Natural killer cell (primary cell): ENCODE measurements at places on chromosomes 4 and X. TPM values are rescaled to one million over a fixed set of nuclear protein-coding genes. Genes with fewer than 3 reads are reported as not detected.

DNA sequence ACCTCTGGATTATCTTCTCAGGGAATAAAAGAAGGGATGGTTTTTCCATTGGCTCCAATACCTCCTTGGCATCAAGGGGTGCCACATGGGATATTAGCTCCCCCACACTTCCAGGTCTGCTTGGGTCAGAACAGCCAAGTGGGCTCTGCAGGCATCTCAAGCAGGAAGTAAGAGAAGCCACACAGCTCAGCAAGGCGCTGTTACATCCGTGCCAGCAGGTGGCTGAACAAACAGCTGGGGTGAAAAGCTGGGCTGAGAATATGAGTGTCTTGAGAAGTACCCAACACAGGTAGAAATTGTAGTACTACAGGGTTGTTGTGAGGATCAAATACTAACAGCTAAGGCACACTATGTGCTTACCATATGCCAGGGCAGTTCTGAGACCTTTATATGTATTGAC is 76.7 kb upstream of the TMEM150C start:
- no peak overlapping the region for H3K27ac ChIP-seq
- DNase-seq = no peak

DNA sequence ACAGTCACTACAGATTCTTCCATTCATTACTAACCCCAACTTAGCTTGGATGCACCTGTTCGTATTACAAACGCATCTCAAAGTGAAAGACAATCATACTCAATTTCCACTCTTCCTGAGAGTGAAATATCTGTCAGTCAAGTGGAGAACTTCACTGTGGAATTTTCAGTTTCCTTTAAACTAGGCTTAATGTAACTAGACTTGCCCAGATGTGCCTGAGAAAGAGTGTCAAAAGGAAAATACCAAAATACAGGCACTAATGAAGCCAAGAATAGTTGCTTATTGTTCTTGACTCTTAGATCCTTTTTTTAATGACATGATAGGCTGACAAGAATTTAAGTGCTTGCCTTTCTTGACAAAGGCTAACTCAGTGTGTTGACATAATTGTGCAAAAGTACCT is 72.4 kb upstream of the NR3C2 start:
- H3K27me3 ChIP-seq = no peaks in the 10 kb centered on the region
- H3K4me3 ChIP-seq = no peak overlapping the region
- H3K36me3 ChIP-seq = no peaks in the 10 kb centered on the region

DNA sequence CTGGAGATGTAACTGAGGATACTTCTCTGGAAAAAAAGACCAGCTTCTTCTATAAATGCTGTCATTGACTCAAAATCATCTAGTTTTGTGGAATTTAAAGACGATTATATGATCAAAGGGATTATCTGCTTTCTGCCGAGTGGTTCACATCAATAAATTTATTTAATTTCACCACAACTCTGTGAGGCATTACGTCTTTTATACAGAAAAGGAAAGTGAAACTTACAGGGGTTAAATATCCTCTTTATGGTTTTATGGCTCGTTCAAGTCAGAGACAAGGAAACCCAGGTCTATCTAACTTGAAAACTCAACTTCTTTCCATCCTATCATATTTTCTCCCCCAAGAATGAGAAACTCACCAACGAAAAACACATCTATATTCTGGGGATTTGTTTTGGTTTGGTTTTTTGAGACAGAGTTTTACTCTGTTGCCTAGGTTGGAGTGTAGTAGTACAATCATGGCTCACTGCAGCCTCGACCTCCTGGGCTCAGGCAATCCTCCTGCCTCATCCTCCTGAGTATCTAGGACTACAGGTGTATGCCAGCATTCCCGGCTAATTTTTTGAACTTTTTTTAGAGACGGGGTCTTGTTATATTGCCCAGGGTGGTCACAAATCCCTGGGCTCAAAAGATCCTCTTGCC is 377.9 kb upstream of the EMCN start:
- peak overlapping the region; percentile 34 for H3K27ac ChIP-seq
- no peaks in the 10 kb centered on the region for H3K36me3 ChIP-seq
- H3K27me3 ChIP-seq = no peaks in the 10 kb centered on the region
- H3K4me3 ChIP-seq = peak overlapping the region; percentile 42
- DNase-seq = no peak
- H3K4me1 ChIP-seq = peaks cover 4% of the 10 kb centered on the region

The OR13H1 gene
- not detected for total RNA-seq

The RADX gene
- total RNA-seq = 7.2 TPM

DNA sequence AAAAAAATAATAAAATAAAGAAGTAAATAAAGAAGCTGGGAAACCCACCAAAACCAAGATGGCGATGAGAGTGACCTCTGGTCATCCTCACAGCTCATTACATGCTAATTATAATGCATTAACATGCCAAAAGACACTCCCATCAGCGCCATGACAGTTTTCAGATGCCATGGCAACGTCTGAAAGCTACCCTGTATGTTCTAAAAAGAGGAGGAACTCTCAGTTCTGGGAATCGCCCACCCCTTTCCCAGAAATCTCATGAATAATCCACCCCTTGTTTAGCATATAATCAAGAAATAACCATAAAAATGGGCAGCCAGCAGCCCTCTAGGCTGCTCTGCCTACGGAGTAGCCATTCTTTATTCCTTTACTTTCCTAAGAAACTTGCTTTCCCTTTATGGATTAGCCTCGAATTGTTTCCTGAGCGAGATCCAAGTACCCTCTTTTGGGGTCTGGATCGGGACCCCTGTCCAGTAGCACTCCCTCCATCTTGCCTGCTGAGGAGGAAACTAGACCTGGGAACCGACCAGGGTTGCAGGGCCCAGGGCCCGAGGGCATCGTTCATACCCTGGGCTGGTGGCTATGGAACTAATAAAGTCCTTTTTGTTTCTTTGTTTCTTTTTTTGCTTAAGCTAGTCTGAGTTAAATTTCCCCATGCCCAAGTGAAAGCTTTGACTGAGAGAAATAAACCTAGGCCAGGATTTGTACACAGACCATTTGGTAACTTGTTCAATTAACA is 30.9 kb downstream of the HTT-AS start:
- no peaks in the 10 kb centered on the region for H3K36me3 ChIP-seq
- no peaks in the 10 kb centered on the region for H3K27me3 ChIP-seq
- H3K4me3 ChIP-seq = no peak overlapping the region
- peaks cover 84% of the 10 kb centered on the region for H3K4me1 ChIP-seq
- DNase-seq = no peak

- H3K36me3 ChIP-seq = no peaks in the 10 kb centered on the region
- no peaks in the 10 kb centered on the region for H3K27me3 ChIP-seq
- no peaks in the 10 kb centered on the region for H3K4me1 ChIP-seq
- H3K4me3 ChIP-seq = no peak overlapping the region
- H3K27ac ChIP-seq = no peak overlapping the region
These were observed 321.1 kb downstream of the NKX6-1 start for GRCh38 chr4:84177831-84178542.

- H3K27ac ChIP-seq = no peak overlapping the region
- H3K36me3 ChIP-seq = no peaks in the 10 kb centered on the region
- no peak overlapping the region for H3K4me3 ChIP-seq
- no peaks in the 10 kb centered on the region for H3K4me1 ChIP-seq
- no peaks in the 10 kb centered on the region for H3K27me3 ChIP-seq
These were observed 5.1 kb downstream of the BGN start for GRCh38 chrX:153499876-153500275.

GRCh38 chr4:128528793-128529553 is 241.4 kb upstream of the PGRMC2 start:
- no peaks in the 10 kb centered on the region for H3K36me3 ChIP-seq
- H3K4me3 ChIP-seq = no peak overlapping the region
- H3K4me1 ChIP-seq = no peaks in the 10 kb centered on the region

The CT45A10 gene
- total RNA-seq = not detected

DNA sequence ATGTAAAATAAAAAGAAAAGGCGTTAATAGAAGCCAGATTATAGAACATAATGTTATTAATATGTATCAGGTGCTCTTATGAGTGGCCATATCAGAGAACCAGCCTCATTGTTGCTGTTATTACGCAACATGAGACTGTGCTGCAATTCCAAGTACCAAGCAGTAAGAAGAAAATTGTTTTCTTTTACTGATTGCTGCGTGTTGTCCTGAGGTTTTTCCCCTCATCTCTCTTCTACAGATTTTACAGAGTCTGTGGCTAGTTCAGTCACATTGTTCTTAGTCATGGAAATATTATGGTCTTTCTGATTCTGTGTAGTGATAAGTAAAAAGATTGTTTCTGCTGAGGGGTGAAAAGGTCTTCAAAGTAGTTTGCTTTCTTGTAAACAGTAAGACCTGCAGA is 55.9 kb downstream of the NPNT start:
- no peaks in the 10 kb centered on the region for H3K4me1 ChIP-seq
- no peaks in the 10 kb centered on the region for H3K36me3 ChIP-seq
- no peak overlapping the region for H3K27ac ChIP-seq
- no peak overlapping the region for H3K4me3 ChIP-seq

DNA sequence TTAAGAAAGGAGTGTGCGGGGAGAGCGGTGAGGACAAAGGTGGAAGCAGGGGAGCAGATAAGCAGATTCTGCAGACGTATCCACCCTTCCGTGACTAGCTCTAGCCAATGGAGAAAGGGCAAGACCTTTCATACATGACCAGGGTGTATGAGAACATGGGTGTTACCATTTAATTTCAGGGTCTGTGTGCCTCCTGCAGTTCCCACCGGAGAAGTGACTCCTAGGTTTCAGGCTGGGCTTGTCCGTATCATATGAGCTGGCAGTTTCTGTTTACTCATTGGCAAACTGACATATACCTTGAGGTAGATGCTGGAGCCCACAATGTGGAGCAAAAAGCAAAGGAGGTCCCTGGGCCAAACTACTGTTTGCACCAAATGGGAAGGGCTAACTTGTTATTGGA is 6.8 kb downstream of the RBM47 start:
- no peak overlapping the region for H3K4me3 ChIP-seq
- peaks cover 6% of the 10 kb centered on the region for H3K4me1 ChIP-seq
- no peaks in the 10 kb centered on the region for H3K27me3 ChIP-seq
- H3K36me3 ChIP-seq = no peaks in the 10 kb centered on the region
- no peak overlapping the region for H3K27ac ChIP-seq

The SOD3 gene
- not detected for total RNA-seq

- H3K4me3 ChIP-seq = no peak overlapping the region
- no peak overlapping the region for H3K27ac ChIP-seq
- H3K4me1 ChIP-seq = no peaks in the 10 kb centered on the region
- DNase-seq = no peak
- peaks cover 50% of the 10 kb centered on the region for H3K36me3 ChIP-seq
These were observed 8.1 kb upstream of the NAAA start for GRCh38 chr4:75948822-75949444.
